ENCODE measurements at places on chromosomes 6 and 20.

GRCh38 chr20:59365611-59366285 is 65.3 kb downstream of the EDN3 start:
- DNase-seq: no peak

DNA sequence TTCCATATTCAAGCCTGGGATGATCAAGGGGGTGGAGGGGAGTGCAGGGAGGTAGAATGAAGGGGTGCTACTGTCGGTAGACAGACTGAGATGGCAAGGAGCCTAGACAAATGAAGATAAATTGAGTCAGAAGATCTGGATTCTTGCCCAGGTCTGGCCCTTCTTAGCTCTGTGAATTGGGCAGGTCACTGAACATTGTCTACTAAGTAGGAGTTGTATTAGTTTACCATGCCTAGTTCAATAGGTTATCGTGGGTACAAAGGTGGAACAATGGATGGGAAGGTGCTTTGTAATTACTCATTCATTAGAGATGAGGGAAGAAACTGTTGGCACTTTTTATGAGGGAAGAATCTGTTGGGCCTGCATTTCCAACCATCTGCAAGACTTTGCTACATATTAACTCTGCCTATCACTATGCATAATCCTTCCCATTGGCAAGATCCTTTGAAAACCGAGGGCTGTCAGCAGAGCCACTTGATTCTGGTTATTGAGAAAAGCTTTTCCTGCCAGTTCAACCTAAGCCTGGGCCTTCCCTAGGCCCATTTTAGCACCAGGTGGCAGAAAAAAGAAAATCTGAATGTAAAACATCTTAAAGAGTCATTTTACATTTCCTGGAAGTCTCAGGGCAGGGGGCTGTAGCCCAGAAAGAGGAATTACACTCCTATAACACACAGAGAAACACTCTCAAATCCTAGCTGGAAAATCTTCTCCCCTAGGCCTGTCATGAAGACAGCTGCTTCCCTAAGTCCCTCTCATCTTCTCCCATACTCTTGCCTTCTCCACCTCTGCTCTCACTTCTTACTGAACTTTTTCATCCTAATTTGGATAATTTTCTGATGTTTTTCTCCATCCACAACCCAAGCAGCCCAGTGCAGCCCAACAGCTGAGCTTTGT is 103.5 kb downstream of the CD24 start:
- DNase-seq: no peak

GRCh38 chr6:214428-214827 is 77.9 kb upstream of the DUSP22 start:
- DNase-seq: no peak

DNA sequence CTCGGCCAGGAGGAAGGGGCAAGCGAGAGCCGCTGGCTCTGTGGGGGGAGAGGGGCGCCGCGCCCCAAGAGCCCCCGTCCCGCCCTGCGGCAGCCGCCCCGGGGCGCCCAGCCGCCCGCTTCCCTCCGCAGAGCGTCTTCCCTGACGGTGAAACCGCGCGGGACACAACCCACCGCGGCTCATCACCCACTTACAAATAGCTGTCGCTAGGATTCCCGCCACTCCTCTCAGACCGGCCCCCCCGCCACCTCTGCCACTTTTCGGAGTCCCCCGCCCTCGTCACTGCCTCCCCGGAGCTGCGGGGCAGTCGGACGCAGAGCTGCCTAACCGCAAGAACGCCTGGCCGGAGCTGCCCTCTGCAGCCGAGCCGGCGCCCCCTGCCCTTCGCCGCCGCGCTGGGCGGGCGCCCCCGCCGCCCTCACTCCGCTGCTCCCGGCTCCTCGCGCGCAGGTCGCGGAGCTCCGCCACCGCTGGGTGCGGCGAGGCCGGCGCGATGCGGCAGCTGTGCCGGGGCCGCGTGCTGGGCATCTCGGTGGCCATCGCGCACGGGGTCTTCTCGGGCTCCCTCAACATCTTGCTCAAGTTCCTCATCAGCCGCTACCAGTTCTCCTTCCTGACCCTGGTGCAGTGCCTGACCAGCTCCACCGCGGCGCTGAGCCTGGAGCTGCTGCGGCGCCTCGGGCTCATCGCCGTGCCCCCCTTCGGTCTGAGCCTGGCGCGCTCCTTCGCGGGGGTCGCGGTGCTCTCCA is at the start of gene SLC35D3:
Gene SLC35D3 (plus strand): TSS at position 366 of the 749 bp plus-strand sequence. CDS start 128 bp downstream, at position 494.
- DNase-seq: peak; percentile 3

DNA sequence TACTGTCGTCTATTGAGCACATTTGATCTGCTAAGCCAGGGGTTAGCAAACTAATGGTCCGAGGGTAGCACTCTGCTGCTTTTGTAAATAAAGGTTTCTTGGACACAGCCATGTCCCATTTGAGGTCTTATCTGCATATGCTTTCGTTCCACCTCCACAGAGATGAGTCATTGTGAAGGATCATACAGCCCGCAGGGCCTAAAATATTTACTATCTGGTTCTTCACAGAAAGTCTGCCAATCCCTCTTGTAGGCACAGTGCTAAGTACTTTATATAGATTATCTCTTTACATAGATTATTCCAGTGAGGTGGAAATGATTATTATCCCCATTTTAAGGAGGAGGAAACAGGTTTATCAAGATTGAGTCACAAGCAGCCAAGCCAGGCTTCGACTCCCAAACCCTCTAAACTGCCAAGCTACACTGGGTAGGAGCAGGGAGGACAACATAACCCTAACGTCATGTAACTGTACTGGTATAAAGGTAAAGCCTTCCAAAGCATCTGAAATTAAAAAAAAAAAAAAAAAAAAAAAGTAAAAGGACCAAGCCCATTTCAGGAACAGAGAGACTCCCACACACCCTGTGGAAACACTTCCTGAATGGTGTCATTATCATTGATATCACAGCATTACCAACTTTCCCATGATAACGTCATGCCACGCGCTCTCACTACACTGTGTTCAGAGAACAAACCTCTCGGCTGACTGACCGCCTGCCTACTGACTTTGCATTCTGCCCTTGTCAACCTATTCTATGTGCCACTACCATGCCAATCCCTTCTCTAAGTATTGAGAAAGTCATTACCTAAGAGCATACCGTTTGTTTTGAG is 101.0 kb downstream of the KIF16B start:
- no peak for DNase-seq

DNA sequence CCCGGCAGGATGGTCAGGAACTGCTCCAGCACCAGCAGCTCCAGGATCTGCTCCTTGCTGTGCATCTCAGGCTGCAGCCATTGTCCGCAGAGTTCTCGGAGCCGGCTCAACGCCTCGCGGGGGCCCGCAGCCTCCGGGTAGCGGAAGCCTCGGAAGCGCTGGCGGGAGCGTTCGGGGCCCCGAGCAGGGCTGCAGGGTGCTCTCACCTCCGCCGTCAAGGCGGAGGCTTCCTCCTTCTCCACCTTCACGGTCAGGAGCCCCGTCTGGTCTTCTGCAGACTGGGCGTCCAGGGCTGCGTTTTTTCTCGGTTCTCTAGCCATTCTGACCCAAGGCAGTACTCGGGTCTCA is 434 bp downstream of the ZKSCAN4 start:
- DNase-seq: no peak

- no peak for DNase-seq
These were observed 319.6 kb upstream of the ARID1B start for GRCh38 chr6:156457601-156458000.

DNA sequence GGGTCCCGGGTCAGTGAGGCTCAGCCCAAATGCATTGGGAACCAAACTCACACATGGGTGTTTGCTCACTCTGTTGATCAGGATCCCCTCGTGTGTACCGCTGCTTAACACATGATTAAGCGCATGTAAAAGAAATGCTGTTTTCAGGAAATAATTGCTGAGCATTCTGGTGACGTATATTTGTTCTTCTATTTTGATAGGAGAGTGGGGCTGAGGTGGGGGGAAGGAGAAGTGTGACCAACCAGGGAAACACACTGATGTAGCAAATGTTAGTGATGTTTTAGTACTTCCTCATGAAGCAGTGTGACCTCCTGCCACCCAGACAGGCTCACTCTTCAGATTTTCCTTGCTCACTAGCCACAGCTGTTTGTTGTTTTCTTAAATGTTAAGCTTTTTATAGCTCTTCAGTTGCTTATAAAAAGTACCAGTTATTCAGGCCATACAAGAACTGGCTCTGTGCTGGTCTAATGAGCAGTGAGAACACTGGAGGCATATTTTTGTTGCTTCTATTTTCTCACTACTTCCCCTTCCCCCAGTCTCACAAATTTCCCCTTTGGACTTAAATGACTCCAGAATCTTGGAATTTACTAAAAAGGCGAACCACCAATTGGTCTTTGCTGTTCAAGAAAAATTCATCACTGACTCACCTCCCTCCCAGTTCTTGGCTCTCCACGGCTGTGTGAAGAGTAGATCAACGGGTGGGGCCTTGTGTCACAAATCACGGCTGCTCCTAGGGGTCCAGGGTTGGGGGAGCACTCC is 79.2 kb upstream of the BACH2 start:
- no peak for DNase-seq

DNA sequence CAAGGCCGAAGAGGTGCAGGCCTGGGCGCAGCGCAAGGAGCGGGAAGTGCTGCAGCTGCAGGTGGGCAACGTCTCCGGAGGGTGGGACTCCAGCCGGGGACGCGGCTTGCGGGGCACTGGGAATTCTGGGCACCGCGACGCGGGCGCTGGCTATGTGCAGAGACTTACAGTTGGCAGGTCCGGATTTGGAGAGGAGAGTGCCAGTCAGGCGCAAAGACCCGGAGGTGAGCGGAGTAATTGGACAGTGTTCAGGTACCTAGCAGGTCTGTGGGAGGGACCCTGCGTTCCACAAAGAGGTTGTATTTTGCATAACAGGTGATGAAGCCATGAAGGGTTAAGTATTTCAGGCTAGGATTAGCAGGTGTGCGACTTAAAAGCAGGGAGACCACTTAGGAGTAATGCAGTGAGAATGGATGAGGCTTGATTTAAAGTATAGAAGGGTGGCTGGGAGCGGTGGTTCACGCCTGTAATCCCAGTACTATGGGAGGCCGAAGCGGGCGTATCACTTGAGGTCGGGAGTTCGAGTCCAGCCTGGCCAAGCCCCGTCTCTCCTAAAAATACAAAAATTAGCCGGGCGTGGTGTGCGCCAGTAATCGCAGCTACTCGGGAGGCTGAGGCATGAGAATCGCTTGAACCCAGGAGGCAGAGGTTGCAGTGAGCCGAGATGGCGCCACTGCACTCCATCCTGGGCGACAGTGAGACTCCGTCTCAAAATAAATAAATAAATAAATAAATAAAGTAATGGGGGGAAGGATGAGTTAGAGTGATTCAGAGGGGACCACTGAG is 1.0 kb downstream of the MRPS26 start:
- DNase-seq: no peak

DNA sequence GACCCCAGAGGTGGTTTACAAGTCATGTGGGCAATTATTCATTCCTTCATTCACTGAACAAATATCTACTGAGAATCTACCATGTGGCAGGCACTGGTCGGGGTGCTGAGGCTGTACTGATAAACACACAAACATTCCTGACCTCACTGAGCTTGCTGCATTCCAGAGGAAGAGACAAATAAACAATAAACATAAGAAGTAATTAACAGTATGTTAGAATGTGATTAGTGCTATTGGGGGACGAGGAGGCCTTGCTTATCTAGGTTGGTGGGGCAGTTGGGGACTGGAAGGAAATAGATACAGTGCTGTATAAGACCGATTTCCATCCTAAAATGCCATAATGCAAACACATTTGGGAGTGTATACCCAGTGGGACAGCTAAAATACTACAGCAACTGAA is 44.1 kb downstream of the MAK start:
- no peak for DNase-seq

All from umbilical cord (tissue), 2 donors.